ENCODE measurements at places on chromosomes 4 and X.

GRCh38 chr4:32745351-32745750, 2025.2 kb downstream of the PCDH7 start:
- DNase-seq: no peak

GRCh38 chr4:186726426-186727168, 2.9 kb upstream of the FAT1 start:
- DNase-seq: peak; percentile 26

DNA sequence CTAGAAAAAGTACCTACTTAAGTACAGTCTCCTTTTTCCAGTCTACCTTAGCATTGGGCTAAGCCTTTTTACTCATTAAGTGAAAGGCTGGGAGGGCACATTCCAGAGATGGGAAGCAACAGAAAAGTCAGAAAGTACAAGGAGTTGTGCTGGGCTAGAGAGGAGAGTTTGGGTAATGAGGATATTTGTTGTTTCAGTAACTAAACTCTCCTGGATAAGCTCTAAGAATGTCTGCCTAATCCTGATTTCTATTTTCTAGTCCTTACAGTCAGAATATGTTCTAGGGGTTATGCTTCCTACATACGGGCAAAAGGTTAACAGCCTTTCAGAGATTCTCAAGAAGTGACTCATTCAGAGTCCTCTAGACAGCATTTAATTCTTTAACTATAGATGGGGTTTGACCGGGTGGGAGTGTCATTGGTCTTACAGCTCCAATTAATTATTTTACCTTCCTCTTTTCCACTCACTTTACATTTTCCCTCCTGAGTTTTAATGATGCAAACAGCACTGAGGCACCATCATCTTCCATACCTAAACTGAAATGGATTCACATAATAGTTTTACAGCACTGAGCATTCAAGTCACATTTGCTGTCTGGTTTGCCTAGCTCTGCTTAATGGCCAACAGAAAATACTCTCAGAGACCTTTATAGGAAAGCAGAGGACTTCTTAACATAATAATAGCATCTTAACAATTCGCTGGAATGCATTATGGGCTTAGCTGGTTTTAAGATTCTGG, 42.9 kb downstream of the USP26 start:
- no peak for DNase-seq

- DNase-seq: no peak
These were observed 467.5 kb upstream of the CT83 start for GRCh38 chrX:116930311-116930710.

GRCh38 chr4:98648602-98649001, 9.8 kb downstream of the TSPAN5 start:
- no peak for DNase-seq

Measured in HuH-7 (cell line).